Bronchial epithelial cell (primary cell): ENCODE measurements at places on chromosomes 5 and 9. TPM values are rescaled to one million over a fixed set of nuclear protein-coding genes. Genes with fewer than 3 reads are reported as not detected.

The TSSK1B gene
- 0.26 TPM in 2 replicates for total RNA-seq

The TAF1L gene
- under 0.01 TPM in 1 of 2 replicates, not detected in the other for total RNA-seq

GRCh38 chr5:167585184-167585583, 706.3 kb upstream of the WWC1 start:
- no peak for DNase-seq

DNA sequence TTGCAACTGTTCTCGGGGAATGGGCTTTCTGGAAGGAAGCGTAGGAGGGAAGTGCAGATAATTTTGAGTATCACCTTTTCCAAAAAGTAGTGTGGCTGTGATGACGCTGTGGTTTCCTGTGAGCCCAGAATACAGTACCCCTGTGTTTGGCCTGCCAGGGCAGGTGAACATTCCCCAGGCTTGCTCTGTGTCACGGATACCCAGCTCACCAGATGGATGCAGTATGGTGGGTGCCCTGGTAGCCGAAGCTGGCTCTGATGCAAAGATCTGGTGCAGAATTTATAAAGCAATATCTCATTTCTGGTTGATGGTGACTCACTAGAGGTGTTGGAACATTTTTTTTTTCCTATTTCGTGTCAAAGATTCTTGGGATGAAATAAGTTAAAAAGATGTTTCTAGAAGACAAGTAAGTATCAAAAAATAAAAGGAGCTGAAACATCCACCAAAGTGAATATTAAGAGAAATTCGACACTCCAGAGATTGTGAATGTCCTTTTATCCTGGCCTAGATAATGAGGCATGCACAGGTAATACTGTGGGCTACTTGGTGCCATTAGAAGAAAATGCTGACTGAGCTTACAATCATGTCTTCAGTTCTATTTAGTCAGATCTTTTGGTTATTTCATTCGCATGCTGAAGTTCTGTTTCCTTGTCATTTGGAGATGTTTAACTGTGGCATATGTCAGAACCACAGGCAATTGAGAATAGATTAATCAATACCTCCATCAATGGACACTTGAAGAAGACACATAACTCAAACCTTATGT, 200.1 kb downstream of the GADD45G start:
- no peak for DNase-seq

GRCh38 chr5:178477802-178478201, 112.4 kb downstream of the COL23A1 start:
- no peak for DNase-seq

GRCh38 chr5:8879248-8879647, 666.6 kb downstream of the SEMA5A start:
- DNase-seq = no peak

DNA sequence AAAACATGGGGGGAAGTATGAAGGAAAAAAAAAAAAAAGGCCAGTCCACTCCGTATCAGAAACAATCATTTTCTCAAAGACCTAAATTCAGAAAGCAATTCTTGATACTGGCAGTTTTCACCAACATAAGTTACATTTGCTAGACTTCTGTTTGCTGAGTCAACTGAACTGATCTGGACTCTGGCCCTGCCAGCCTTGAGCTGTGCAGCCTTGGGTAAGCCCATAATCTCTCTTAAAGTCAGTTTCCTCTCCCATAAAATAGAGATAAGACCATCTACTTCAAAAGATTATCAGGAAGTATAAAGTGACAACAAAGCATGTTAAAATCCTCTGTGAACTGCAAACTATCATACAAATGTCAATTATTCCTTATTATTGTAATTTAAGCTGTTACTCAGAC, 106.8 kb downstream of the MAPKAP1 start:
- no peak for DNase-seq
